ENCODE measurements at places on chromosomes 12 and 14.

- DNase-seq = no peak
Observed at GRCh38 chr12:120700886-120701285, 9.4 kb upstream of the UNC119B start.

DNA sequence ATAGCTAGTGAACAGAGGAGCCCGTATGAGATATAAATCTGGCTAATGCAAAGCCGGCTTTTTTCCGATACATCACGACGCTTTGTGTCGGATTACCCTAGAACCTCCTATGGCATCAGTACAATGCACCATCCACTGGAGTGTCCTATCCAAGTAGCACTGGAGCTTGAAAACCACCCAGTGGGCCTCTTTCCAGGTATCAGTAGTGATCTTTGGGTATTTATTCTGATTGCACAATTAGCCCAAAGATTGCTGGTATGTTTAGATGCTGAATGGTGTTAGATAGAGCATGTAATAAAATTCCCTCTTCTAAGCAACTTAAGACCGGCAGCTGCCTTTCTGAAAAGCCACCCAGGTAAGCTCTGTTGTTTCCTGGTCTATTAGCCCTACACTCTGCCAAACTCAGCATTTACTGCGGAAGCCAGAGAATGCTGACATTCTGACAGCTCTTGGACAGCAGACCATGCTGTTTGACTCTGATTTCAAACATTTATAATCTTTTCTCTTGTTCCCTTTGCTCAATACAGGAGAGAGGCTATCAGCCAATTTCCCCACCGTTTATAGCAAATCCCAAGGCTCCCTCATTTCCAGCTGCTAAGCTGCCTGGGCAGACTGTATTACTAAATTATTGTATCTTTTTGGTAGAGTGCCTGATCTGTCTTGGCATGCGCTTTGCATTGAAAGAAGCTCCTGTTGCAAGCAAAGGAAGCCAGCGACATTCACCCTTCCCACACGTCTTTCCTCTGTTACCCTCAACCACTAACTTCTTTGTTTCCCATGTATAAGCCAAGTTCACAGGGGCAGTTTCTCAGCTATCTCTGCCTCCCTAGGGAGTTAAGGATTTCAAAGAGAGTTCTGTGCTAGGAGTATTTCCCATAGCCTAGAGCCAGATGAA is 388.3 kb upstream of the GARIN6 start:
- no peak for DNase-seq

GRCh38 chr12:90543374-90543773 is 411.6 kb downstream of the CCER1 start:
- DNase-seq = no peak

GRCh38 chr14:101115652-101116051 is 212.1 kb upstream of the RTL1 start:
- DNase-seq = no peak

DNA sequence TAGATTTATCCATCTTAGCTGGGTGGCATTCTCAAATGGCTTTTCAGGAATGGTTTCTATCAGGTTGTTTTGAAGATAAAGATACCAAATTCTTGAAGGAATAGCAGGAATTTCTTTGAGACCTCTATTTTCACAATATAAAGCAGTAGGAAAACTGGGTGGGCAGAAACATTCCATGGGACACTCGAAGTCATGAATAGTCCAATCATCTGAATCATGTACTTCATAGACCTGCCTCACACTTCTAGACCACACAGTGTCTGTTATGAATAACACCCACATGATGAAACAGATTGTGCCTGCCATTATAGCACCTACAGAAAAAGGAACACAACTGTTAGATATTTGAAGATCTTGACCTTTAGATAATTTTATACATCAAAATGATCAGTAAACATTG is 1.8 kb downstream of the KERA start:
- no peak for DNase-seq

GRCh38 chr14:31960039-31960438 is 117.1 kb upstream of the ARHGAP5 start:
- no peak for DNase-seq

GRCh38 chr12:108392284-108392683 is 53.2 kb upstream of the CMKLR1 start:
- no peak for DNase-seq

DNA sequence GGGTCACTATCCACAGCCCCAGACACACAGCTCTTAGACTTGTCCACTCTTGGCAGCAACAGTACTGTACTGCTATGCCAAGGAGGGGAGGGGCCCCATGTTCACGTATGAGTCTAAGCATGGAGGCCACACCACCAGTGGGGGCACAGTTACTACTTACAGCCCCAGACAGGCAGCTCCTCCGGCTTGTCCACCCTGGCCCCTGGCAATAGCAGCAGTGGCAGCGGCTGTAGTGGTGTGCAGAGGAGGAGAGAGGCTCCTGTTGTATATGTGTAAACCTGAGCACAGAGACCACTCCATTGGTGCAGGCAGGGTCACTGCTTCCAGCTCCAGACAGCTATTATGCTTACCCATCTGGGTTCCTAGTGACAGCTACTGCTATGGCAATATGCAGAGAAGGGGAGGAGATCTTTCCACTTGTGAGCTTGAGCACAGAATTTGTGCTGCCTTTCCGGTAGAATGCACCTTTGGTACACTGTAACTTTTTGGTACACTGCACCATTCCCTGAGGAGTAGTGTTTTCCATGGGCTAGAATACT is 113.2 kb downstream of the RAD51B start:
- no peak for DNase-seq

DNA sequence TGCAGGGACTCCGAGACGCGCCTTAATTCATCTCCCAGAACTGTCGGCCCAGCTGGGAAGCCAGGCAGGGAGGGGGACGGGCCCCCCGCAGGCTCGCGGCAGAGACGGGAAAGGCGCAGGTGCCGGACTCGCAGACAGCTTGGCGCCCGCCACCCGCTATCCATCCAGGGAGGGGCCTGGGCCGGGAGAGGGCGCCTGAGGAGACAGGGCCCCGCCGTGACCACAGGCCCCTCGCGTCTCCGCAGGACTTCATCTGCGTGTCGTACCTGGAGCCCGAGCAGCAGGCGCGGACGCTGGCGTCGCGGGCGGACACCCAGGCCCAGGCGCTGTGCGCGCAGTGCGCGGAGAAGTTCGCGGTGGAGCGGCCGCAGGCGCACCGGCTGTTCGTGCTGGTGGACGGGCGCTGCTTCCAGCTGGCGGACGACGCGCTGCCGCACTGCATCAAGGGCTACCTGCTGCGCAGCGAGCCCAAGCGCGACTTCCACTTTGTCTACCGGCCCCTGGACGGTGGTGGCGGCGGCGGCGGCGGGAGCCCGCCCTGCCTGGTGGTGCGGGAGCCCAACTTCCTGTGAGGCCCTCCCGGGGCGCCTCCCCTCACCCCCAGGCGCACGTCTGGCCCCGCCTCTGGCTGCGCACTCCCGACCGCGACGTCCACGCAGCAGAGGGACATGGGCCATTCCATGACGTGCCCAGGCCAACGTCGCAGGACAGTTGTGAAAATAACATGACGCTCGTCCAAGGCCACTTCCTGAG is 60.6 kb downstream of the LGMN start:
- DNase-seq = no peak

- DNase-seq = no peak
Observed at GRCh38 chr12:52493172-52493571, at the start of gene KRT6A. TSS of gene KRT6A (minus strand) at chr12:52493257. CDS start at chr12:52493188, 69 bp downstream.

All from GM13976 (cell line).